Chondrocyte (in vitro differentiated cells): ENCODE measurements at places on chromosomes 2 and 18. TPM values are rescaled to one million over a fixed set of nuclear protein-coding genes. Genes with fewer than 3 reads are reported as not detected.

The PLGLB1 gene
- 1.1 to 1.8 TPM (median 1.4 TPM) in 3 replicates for total RNA-seq

The ACVR1C gene
- 0.05 to 0.31 TPM (median 0.17 TPM) in 3 replicates for total RNA-seq

The MARS2 gene
- total RNA-seq: 2.9 to 4.0 TPM (median 3.1 TPM) in 3 replicates

DNA sequence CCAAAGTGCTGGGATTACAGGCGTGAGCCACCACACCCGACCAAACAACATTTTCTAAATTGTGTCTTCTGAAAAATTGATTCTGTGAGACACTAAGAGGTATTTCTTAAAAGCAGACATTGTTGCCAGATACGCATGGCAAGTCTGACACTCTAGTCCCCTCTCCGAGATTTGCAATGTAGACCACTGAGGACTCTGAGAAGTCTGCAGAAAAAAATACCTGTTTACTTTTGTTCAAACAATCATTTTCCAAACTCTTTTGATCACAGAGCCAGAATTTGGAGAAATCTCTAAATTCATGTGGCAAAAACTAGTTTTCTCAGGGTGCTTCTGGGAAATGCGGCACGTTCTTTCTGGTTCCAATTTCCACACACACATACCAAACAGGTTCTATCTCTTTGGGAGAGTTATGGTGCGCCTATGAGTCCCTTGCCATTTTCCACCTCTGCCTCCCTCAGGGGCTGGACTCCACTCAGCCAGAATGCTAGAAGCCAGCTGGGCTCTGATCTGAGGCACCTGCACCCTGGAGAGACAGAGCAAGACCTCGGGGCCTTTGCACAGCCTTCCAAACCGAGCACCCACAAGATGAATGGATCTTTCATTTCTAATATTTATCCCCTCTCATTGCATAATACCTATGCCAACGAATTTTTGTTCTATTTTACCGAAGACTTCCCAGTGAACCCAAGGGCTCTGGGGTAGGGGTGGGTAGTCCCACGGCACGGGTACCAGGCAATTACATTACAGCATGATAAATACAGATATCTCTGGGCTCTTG lies 152.7 kb downstream of the MYCN start:
- no peak overlapping the region for H3K4me3 ChIP-seq
- H3K27me3 ChIP-seq: peaks cover 5% of the 10 kb centered on the region
- no peak overlapping the region for H3K27ac ChIP-seq
- DNase-seq: no peak

DNA sequence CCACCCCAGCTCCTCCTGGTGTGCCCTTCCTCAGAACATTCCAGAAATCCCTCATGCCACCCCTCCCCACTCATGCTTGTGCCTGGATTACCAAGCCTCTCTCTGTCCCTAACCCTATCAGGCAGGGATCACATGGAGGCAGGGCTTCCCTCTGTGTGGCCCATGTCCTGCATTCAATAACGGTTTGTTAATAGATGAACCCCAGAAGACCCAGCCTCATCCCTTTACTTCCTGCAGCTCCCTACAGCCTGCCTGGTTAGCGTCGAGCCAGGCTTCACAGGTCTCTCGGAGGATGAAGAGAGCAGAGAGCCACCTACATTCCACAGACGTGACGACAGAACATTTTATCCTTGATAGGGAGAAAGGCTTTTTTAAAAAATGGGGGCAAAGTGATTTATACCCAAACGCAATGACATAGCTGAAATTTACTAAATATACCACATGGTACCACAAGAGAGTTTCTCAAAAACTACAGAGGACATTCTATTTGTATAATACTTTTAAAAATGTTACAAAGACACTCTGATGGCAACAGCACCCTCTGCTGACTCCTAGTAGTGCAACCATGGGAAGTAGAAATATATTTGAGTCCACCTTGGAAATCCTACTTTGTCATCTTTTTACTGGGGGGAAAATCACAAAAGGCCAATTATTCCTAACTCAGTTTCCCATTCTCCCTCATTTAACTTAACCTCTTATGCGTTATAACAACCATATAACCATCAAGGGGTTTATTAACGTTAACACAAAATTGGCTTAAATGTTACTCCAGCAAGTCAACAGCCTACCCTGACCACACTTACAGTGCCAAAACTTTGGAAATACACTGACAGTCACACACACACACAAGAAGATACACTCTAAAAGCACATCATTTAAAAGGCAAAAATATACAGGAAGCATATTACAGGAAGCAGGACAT lies 30.7 kb downstream of the FBXO15 start:
- no peak for DNase-seq
- H3K4me1 ChIP-seq: no peaks in the 10 kb centered on the region
- H3K4me3 ChIP-seq: no peak overlapping the region

The PLB1 gene
- 4.4 to 8.2 TPM (median 5.8 TPM) in 3 replicates for total RNA-seq

DNA sequence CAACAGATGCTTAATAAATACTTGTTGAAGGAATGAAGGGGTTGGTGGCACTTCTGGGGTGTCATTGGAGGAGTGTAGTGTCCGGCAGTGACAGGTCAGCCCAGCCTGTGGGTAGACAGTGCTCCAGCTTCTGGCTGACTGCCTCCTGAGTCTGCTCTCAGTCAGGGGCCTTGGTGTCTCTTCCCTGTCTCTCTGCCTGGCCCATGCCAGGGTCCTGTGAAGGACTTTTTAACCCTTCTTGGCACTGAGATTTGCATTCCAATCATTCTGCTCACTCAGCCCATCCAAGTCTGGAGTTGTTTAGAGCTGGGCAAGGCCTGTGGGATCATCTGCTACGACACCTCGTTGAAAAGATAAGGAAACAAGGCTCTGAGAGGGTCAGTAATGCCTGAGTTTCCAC lies 1.4 kb upstream of the KCNK3 start:
- peaks cover 29% of the 10 kb centered on the region for H3K4me1 ChIP-seq
- no peak for DNase-seq
- H3K27ac ChIP-seq: no peak overlapping the region
- H3K27me3 ChIP-seq: peaks cover 60% of the 10 kb centered on the region

The DBI gene
- 72.9 to 73.8 TPM (median 73.8 TPM) in 3 replicates for total RNA-seq

The CRIM1 gene
- total RNA-seq: 99.5 to 194 TPM (median 184 TPM) in 3 replicates

The AKAIN1 gene
- total RNA-seq: not detected in 3 replicates

GRCh38 chr2:12697617-12698016 lies 19.1 kb upstream of the TRIB2 start:
- H3K4me1 ChIP-seq: peaks cover 24% of the 10 kb centered on the region
- H3K36me3 ChIP-seq: no peaks in the 10 kb centered on the region
- H3K27me3 ChIP-seq: no peaks in the 10 kb centered on the region
- H3K27ac ChIP-seq: no peak overlapping the region

DNA sequence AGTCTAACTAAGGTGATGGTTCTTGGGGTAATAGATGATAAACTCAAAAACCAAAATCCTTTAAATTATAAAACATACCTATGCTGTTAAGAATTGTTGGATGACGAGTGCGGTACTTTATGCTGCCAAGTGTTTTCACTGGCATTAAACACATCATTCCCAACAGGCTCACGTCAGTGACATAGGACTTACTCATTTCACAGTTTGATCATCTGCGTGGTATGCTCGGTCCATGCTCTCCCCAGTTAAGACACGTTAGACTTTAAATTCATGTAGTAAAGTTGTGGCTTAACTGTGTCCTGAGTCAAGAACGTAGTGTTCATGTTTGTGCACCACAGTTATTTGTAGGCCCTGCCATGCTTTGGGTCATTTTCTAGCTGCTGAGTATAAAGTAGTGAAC lies 125.6 kb upstream of the MYT1L start:
- H3K4me3 ChIP-seq: no peak overlapping the region
- no peaks in the 10 kb centered on the region for H3K27me3 ChIP-seq
- no peaks in the 10 kb centered on the region for H3K4me1 ChIP-seq
- no peaks in the 10 kb centered on the region for H3K36me3 ChIP-seq
- no peak for DNase-seq
